LHCN-M2 (cell line): ENCODE measurements at places on chromosomes 13 and 19. TPM values are rescaled to one million over a fixed set of nuclear protein-coding genes. Genes with fewer than 3 reads are reported as not detected.

GRCh38 chr19:4911314-4911713 is 2.0 kb downstream of the UHRF1 start:
- DNase-seq = no peak

- DNase-seq = peak; percentile 27
Measured at GRCh38 chr19:5200844-5201243, 139.8 kb downstream of the PTPRS start.

DNA sequence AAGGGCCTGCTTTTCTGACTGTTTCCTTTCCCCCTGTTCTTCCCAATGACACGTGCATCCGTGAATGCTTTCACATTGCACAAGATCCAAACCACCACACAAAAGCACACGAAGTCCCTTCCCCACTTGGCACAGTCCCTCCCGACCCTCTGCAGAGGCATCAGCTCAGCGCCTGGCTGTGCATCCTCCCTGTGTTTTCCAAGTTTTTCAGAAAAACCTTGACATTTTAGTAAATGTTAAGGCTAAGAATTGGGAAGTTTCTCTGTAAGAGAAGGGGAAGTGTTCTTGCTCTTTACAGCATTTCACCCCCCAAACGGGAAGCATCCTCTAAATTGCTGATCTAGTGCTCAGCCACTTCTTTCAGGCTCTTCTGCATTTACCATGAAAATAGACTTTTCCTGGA is 94.5 kb upstream of the TM9SF2 start:
- DNase-seq = peak; percentile 9

GRCh38 chr13:50361282-50361681 is 346.0 kb downstream of the KCNRG start:
- DNase-seq = no peak

- DNase-seq = no peak
Measured at GRCh38 chr19:17202713-17203112, 12.4 kb upstream of the USE1 start.

DNA sequence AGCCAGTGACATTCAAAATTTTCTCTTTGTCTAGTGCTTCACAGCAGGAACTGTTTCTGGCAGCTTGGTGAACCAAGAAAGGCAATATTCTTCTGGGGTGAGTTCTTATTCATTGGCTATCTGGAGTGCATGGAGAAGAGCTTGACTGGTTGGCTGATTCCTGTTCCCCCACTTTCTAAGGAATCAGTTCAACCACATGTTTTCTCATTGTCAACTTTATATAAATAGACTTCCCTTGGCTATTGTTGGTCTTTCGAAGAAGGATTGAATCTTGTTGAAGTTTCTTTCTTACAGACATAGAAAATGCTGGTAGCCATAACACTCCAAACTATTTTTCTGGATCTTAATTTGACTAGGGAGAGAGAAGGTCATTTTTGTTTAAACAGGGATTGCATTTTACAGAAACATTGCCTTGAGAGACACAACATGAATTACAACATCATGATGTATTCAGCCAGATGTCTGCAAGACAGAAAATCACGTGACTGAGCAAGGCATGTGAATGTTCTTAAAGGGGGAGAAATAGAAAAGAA is 85.2 kb downstream of the EDNRB start:
- peak; percentile 71 for DNase-seq

DNA sequence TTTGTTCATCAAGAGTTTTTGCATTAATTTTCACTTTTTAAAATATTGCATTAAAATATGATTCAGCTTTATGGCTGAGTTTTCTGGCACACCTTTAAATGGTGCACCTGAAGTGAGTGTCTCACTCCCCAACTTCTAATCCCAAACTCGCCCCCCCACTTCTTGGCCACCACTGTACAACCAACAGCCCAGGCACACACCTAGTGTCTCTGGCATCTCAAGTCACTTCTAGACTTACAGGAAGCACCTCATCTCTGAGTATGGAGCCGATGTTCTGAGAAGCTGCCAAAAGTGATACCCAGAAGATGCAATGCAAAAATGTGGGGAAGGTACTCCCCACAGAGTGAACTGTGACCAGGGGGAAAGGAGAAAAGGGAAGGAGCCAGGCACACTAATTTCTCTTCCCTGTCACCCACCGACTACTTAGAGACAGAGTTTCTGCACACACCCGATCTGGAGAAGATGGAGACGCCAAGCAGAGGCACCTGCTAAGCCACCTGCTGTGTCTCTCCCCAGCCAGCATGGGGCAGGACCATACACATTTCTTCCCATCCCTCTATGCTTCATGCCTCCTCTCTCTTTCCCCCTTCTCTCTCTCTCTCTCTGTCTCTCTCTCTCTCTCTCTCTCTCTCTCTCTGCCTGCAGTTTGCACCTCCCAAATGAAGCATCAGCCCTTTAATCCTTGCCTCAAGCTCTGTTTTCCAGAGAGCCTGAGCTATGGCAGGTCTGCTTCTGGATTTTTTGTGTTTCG is 155.3 kb upstream of the ZNF507 start:
- no peak for DNase-seq

- peak; percentile 33 for DNase-seq
Measured at GRCh38 chr13:100633461-100633860, 41.1 kb downstream of the TMTC4 start.

- DNase-seq = no peak
Measured at GRCh38 chr19:3604227-3604986, 2.3 kb downstream of the TBXA2R start.

GRCh38 chr19:41154060-41154459 is 39.0 kb upstream of the CYP2S1 start:
- DNase-seq = no peak

- DNase-seq = peak; percentile 86
Measured at GRCh38 chr19:17947815-17948513, 15.1 kb downstream of the CCDC124 start.

DNA sequence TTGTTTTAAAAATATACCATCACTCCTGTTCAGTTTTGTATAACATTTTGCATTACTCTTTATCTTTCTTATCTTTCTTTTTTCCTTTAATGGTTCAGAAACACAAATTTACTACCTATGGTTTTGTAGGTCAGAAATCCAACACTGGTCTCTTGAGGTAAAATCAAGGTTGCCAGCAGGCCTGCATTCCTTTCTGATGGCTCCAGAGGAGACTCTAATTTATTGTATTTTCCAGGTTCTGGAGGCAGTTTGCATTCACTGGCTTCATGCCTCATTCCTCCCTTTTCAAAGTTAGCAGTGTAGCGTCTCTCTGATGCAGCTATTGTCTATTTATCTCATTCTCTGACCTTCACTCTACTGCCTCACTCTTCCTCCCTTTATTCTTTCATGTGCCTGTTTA is 767.4 kb downstream of the SLITRK6 start:
- DNase-seq = no peak

DNA sequence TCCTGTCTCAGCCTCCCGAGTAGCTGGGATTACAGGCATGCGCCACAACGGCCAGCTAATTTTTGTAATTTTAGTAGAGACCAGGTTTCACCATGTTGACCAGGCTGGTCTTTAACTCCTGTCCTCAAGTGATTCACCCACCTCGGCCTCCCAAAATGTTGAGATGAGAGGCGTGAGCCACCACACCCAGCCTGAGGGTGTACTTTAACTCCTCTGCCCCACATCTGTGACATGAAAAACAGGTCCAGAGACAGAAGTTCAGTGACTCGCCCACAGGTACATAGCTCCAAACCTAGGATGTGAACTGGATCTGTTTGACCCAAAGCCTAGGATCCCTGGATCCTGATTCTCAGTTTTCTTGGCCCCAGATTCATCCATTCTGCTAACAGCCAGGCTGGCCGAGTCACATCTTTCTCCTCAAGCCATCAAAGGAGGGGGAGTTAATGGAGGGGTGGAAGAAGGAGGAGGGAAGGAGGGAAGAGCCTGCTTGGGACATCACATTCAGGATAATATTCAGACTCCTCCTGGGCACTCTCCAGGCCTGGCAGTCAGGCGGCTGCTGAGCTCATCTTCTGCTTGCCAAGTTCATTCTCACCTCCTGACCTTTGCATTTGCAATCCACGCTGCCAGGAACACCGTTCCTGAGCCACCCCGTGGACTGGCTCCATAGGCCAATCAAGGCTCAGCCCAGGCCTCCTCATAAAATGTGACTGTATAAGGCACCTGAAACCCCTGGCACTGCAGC is 3.1 kb downstream of the SPC24 start:
- peak; percentile 75 for DNase-seq

GRCh38 chr13:100722517-100722916 is 47.9 kb upstream of the TMTC4 start:
- no peak for DNase-seq

GRCh38 chr13:28817204-28817603 is 2.9 kb upstream of the MTUS2 start:
- peak; percentile 10 for DNase-seq

DNA sequence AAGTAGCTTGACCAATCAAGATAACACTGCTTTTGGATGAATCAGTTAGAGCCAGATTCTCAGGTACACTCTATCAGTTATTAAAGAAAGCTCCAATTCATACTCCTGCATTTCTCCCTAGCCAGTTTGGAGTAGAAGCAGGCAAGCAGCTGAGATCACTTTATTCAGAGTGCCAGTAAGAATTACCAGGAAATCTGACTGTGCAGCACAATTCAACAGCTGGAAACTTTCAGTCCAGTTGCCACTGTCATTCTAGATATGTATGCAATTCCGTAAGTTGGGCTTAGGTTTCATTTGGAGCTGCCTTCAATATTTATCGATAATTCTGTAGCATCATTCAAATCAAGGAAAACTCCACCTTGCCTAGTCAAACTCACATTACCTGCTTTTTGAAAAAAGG is 2625.6 kb upstream of the PCDH20 start:
- peak; percentile 5 for DNase-seq

GRCh38 chr19:55173714-55174409 is 6.2 kb downstream of the SYT5 start:
- DNase-seq = peak; percentile 72

DNA sequence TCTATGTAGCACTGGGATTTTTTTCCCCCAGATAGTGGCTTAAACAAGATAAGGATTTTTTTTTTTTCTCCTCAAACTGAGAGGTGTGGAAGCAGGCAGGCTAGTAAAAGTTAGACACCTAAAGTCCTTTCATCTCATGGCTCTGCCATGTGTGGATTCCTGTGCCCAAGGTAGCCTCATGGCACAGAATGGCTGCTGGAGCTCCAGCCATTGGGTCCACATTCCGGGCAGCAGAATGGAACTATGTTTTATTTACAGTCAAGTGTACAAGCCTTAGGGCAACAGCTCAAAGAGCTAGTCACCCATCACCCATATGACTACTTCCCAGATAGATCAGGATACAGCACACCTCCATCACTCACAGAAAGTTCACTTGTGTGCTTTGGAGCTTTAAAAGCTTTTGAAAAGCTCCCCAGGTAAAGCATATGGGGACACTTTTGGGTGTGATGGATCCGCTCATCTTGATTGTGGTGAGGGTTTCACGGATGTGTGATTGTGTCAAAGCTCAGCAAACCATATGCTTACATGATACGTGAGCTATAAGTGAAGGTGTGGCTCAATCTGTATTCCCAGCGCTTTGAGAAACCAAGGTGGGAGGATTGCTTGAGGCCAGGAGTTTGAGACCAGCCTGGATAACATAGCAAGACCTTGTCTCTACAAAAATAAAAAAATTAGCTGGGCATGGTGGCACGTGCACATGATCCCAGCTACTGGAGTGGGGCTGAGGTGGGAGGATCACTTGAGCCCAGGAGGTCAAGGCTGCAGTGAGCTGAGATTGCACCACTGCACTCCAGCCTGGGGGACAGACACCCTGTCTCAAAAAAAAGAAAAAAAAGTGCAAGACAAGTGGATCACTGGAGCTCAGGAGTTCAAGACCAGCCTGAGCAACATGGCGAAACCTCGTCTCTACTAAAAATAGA is 18.1 kb downstream of the PGLS start:
- no peak for DNase-seq

GRCh38 chr13:109743706-109744453 is 42.5 kb downstream of the IRS2 start:
- peak; percentile 50 for DNase-seq

GRCh38 chr13:79724348-79725103 is 243.6 kb downstream of the NDFIP2 start:
- DNase-seq = peak; percentile 93

GRCh38 chr13:75161804-75162203 is 320.2 kb downstream of the TBC1D4 start:
- DNase-seq = no peak

Gene N4BP2L1
- total RNA-seq = 0.19 and 2.1 TPM in 2 replicates

Gene CYP2F1
- total RNA-seq = not detected in 2 replicates

Gene B3GNT3
- total RNA-seq = not detected in 2 replicates

Gene SERTAD1
- total RNA-seq = 21.7 and 31.2 TPM in 2 replicates

Gene ZNF761
- total RNA-seq = 11.8 and 16.1 TPM in 2 replicates

Gene GPR183
- total RNA-seq = 0.11 TPM in 1 of 2 replicates, not detected in the other

Gene F7
- total RNA-seq = not detected in 2 replicates

Gene TINCR
- 0.06 TPM in 1 of 2 replicates, not detected in the other for total RNA-seq

Gene CGB5
- total RNA-seq = 1.1 TPM in 1 of 2 replicates, not detected in the other
